Type B pancreatic cell (in vitro differentiated cells): ENCODE measurements at places on chromosomes 6 and 20. TPM values are rescaled to one million over a fixed set of nuclear protein-coding genes. Genes with fewer than 3 reads are reported as not detected.
A peak's percentile ranks its signal among the peaks of the same experiment; 100 is the strongest.

ULBP1 gene
- 0.48 and 8.2 TPM in 2 replicates for total RNA-seq

FLRT3 gene
- total RNA-seq = 59.3 and 75.7 TPM in 2 replicates

RFX6 gene
- total RNA-seq = 18.3 and 23.9 TPM in 2 replicates

TP53TG5 gene
- 0.57 TPM in 1 of 2 replicates, not detected in the other for total RNA-seq

ID4 gene
- 83.6 and 90.9 TPM in 2 replicates for total RNA-seq

GNRH2 gene
- 0.99 and 2.3 TPM in 2 replicates for total RNA-seq

FAM83B gene
- total RNA-seq = 11.3 and 33.9 TPM in 2 replicates

PHACTR1 gene
- 6.6 and 12.3 TPM in 2 replicates for total RNA-seq

HTR1E gene
- 0.39 and 0.52 TPM in 2 replicates for total RNA-seq

SLC26A8 gene
- total RNA-seq = 0.19 TPM in 1 of 2 replicates, not detected in the other

GRCh38 chr6:149414821-149415220, 14.8 kb downstream of the SUMO4 start:
- DNase-seq = no peak
- H3K4me1 ChIP-seq = no peaks in the 10 kb centered on the region
- H3K27ac ChIP-seq = no peak overlapping the region
- H3K4me3 ChIP-seq = no peak overlapping the region

DNA sequence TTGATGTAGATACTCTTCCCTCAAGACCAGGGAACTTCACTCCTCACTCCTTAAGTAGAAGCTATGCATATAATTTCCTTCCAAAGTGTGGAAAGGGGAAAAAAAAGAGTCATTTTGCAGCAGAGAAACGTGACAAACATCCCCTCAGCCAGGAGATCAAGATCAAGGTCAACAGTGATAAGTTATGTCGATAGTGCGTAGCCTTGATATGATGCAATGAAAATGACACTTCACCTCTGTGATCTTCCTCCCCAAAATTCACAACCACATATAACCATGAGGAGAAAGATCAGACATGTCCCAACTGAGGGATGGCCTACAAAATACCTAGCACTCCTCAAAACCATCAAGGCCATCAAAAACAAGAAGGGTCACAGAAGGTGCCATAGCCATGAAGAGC, 160.4 kb upstream of the MYLIP start:
- no peak for DNase-seq
- H3K27me3 ChIP-seq = no peaks in the 10 kb centered on the region
- no peak overlapping the region for H3K27ac ChIP-seq
- H3K4me1 ChIP-seq = no peaks in the 10 kb centered on the region

DNA sequence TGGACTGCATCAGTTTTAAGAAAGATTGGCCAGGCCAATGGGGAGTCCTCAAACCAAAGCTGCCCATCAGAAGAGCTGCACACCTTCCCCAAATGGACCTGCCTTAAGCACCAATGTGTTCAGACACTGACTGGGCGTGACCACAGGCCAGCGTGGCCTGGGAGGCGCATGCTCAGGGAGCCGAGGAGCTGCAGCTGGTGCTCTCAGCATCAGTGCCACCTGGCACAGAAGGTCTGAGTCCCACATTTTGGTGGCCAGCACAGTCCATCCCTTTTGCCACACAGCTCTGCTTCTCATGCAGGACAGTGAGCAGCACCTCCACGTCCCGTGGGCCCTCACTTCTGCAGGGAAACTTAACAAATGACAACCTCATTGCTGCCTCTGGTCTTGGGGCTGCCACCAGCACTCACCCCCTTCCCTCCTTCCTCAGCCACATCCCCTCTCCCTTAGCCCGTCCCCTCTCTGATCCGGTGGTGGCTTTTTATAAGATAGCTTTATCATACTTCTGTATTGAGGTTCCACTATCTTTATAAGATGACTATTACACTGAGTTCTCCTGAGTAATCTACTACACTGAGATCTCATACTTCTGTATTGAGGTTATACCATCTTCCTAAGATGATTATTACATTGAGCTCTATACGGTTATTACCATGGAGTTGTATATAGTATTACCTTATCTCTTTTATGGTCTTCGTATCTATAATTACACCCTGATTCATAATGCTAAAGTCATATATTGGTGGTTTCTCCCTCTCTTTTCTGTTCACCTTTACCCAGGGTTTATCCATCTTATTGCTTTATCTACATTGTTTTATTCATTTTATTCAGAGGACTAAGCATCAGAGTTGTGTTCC, 109.1 kb downstream of the TOX2 start:
- no peak overlapping the region for H3K27ac ChIP-seq
- no peaks in the 10 kb centered on the region for H3K36me3 ChIP-seq
- H3K4me3 ChIP-seq = no peak overlapping the region
- DNase-seq = no peak

DNA sequence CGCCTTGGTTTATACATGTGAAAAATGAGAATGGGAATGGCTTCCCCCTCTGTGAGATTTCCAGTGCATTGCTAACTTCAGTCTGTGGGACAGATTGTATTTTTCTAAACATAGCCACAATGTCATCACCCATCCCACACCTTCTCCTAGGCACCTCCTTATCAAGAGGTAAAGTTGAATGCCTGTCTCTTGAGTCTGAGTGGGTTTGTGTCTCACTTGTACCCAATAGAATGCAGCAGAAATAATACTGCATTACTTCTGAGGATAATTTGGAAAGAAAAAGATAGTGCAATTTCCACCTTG, 27.9 kb downstream of the RIN2 start:
- H3K27me3 ChIP-seq = no peaks in the 10 kb centered on the region
- DNase-seq = no peak
- H3K4me3 ChIP-seq = peak overlapping the region; percentile 30
- peak overlapping the region; percentile 35 for H3K27ac ChIP-seq
- peaks cover 41% of the 10 kb centered on the region for H3K4me1 ChIP-seq

DNA sequence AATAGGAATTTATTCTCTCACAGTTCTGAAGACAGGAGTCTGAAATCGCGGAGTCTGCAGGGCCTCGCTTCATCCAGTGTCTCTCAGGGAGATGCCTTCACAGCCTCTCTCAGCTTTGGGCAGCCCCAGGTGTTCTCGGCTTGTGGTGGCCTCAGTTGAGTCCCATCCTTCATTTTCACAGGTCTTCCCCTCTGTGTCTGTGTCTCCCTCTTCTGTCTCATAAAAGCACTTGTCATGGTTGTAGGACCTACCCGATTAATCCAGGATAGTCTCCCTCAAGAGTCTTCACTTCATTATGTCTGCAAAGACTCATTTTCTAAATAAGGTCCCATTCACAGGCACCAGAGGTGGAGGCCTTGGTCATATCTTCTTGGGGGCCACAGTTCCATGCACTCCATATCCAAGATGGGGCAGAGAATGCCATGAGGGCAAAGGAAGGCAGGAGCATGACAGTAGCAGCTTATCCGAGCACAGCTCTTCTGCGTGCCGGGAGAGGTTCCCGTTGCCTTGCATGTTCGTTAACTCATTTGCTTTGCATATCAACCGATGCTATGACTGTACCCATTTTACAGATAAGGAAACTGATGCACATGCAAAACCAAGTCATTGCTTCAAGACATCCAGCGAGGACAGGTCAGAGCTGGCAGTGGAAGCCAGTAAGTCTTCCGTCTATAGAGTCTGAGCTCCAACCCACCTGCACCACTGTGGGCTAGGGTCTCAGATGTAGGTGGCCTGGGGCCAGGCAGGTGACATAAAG, 363.8 kb upstream of the SULF2 start:
- H3K4me1 ChIP-seq = peaks cover 27% of the 10 kb centered on the region
- peaks cover 8% of the 10 kb centered on the region for H3K27me3 ChIP-seq
- no peak for DNase-seq
- H3K4me3 ChIP-seq = no peak overlapping the region
- no peaks in the 10 kb centered on the region for H3K36me3 ChIP-seq
- H3K27ac ChIP-seq = no peak overlapping the region

DNA sequence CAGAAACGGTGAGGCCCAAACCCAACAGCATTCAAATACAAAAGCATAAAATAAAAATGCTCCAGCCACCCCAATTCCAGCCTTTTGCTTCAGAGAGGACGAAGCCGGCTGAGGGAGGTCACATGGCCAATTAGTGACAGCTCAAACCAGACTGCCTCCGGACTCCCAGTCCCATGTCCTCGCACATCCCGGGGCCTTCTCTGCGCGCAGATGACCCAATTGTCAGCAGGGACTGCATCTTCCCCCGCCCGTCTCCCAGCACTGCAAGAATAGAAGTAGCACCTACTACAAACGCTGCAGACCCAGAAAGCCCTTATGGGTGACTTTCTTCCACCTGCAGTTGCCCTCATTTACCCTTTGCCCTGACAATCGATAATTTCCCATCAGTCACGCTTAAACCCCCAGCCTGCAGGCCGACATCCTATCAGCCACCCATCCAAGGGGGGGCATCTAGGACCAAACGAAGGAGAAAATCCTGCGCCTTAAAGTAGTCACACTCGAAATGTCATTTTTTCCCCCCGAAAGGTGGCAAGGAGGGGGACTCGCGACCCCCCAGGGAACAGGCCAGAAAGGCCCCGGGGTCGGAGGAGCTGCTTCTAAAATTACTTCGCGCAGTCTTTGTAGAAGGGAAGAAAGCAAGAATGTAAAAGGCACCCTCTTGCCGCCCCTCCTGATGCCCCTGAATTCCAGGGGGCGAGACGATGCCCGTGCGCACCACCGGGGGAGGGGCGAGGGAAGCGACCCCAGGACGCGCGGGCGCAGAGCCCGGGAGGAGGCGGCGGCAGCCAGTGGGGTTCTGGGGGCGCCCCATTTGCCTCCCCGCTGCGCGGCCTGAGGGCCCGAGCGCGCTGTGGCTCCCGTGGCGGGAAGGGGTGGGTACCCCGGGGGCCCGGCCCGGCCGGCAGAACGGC, 792 bp downstream of the SLC23A2 start:
- peak overlapping the region; percentile 84 for H3K27ac ChIP-seq
- H3K4me3 ChIP-seq = peak overlapping the region; percentile 96
- H3K27me3 ChIP-seq = peaks cover 33% of the 10 kb centered on the region

- peak overlapping the region; percentile 83 for H3K27ac ChIP-seq
- H3K36me3 ChIP-seq = peaks cover 3% of the 10 kb centered on the region
- H3K4me1 ChIP-seq = peaks cover 35% of the 10 kb centered on the region
- no peak for DNase-seq
- H3K4me3 ChIP-seq = no peak overlapping the region
These were observed 44.6 kb downstream of the SYNJ2 start for GRCh38 chr6:158026054-158026900.

- peaks cover 7% of the 10 kb centered on the region for H3K27me3 ChIP-seq
- DNase-seq = no peak
- H3K36me3 ChIP-seq = no peaks in the 10 kb centered on the region
- no peak overlapping the region for H3K4me3 ChIP-seq
- H3K27ac ChIP-seq = no peak overlapping the region
- no peaks in the 10 kb centered on the region for H3K4me1 ChIP-seq
These were observed 30.4 kb upstream of the HIVEP2 start for GRCh38 chr6:142975365-142975764.

- no peak overlapping the region for H3K27ac ChIP-seq
- H3K4me1 ChIP-seq = peaks cover 6% of the 10 kb centered on the region
- no peaks in the 10 kb centered on the region for H3K36me3 ChIP-seq
- peaks cover 5% of the 10 kb centered on the region for H3K27me3 ChIP-seq
- H3K4me3 ChIP-seq = no peak overlapping the region
- DNase-seq = no peak
These were observed 116.1 kb upstream of the BACH2 start for GRCh38 chr6:90412538-90413369.

DNA sequence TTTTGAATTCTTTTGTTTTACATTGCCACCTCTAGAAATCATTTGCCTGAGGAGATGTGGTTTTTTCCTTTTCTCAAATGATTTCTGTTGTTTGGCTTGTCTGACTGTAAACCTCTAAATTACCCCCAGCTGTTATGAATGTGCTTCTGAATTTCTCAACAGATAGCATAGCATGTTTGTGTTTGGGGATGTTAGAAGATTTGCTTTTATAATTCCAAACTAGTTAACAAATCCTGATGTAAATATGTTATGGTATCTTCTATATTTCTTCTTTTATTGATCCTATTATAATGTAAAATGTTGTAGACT, 31.6 kb upstream of the EZR start:
- H3K4me3 ChIP-seq = peak overlapping the region; percentile 82
- peaks cover 12% of the 10 kb centered on the region for H3K4me1 ChIP-seq
- H3K36me3 ChIP-seq = no peaks in the 10 kb centered on the region
- H3K27ac ChIP-seq = no peak overlapping the region

DNA sequence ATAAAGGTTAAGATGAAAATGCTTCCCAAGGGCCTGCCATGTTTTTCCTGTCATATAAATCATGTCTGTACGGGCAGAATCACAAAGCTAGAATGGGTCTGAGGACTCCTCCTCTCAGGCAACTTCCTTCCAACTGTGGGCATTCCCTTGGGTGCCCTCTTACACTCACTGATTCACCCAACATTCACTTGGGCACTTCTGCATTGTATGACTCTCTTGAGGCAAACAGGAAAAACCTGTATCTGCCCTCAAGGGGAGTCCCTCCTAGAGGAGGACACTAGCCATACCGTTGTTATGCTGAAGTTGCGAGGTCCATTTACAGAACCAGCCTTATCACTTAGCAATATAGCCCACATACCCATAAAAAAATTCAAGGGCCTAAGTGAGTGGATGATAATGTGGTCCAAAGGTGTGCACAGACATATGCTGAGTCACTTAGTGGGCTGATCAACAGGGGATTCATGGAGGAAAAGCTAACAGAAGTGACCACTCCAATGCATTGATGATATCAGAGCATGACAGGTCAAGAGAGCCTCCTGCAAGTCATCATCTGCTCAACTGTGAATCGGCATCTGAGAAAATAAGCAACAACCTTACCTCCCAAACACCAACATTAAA, 131.1 kb downstream of the ATXN1 start:
- no peak overlapping the region for H3K27ac ChIP-seq
- no peak overlapping the region for H3K4me3 ChIP-seq
- H3K27me3 ChIP-seq = no peaks in the 10 kb centered on the region
- no peak for DNase-seq
- H3K4me1 ChIP-seq = peaks cover 6% of the 10 kb centered on the region

DNA sequence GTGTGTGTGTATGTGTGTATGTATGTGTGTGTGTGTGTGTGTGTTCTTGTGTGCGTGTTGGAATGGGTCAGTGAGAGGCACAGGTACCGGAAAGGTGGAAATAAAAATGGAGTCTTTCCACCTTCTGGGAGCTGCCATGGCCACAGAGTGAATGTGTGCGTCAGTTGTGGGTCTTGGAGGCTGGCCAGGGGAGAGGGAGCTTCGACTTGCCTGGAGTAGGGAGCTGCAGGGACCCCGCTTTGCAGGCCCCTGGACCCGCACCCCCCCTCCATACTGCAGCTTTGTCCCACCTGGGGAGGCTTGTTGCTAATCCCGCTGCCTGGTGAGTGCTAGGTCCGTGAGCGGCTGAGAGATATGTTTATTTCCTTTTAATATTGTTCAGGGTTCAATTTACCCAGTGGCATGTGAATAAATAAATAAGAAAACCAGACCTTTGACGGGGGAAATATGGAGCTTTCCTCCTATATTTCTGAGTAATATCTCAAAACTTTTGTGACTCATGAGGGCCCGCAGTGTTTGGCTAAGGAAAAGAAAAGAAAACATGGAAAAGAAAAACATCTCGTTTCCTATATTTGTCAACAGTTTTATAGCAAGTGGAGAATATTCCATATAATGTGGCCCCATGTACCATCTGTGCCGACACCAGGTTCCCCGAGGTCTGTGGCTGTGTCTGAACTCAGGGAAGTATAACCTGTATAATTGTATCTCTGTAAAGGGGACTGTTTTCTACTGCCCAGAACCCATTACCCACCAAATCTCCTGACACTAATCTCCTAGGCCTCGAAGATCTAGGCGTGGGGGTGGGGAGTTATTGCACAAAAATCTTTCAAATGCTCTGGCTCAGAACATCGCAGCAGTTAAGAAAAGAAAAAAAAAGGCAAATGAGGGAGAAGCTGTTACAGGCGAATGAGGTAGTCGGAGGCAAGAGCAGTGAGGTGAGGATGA, 24.6 kb upstream of the CCDC167 start:
- no peak for DNase-seq
- H3K36me3 ChIP-seq = no peaks in the 10 kb centered on the region
- peaks cover 12% of the 10 kb centered on the region for H3K4me1 ChIP-seq
- H3K27ac ChIP-seq = no peak overlapping the region
